LHCN-M2 (cell line): ENCODE measurements at places on chromosomes 11 and 22. TPM values are rescaled to one million over a fixed set of nuclear protein-coding genes. Genes with fewer than 3 reads are reported as not detected.

- DNase-seq = no peak
Measured at GRCh38 chr22:49582678-49583077, 245.0 kb downstream of the BRD1 start.

DNA sequence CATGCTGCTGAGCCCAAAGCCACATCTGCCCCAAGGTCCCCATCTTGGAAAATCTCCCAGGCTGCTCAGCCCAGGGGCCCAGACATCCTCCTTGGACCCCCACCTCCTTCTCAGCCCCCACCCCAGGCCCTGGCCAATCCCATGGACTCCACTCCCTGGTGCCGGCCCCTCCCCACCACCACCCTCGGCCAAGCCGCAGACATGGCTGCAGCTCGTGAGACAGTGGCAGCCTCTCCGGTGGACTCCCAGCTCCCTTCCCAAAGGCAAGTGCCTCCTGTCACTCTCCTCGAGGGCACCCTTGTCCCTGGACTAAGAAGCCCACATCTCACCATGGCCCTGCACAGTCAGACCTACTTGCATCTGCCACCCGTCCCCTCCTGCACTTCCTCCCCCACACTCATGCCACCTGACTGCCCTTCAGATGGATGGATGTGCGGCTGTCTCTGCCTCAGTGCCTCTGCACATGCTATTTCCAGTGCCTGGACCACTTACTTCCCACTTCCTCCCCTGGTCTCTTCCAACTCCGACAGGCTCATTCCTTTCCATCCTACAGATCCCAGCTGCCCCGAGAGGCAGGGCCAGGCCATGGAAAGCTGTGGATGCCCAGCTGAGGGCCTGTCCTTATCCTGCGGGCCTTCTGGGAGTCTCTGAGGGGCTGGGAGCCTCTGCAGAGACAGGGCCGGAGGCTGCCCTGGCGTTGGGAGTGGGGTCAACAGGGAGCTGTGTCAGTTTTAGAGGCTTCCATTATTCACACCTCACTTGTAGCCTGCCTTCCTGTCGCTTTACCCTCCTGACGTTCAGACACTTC lies 25.5 kb upstream of the RFPL3 start:
- no peak for DNase-seq

DNA sequence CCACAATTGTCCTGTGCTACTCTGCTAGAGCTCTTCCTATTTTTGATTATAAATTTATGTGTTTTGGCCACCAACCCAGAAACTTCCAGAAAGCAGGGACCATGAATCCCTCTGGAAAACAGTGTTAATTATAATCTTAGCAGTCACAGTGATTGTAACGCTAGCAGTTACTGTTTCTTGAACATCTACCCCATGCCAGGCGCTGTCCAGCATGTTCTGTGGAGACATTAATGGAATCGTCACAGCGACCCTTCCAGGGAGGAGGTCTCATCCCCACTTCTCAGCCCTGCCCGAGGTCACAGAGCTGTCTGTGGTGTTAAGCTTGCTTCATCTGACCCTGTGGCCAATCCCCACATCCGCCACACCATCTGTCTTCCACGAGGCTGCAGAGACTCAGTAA lies 13.9 kb upstream of the PNPLA5 start:
- no peak for DNase-seq

The SRPRA gene
- total RNA-seq = 121 and 127 TPM in 2 replicates

GRCh38 chr22:24413271-24413670 lies 14.1 kb upstream of the ADORA2A start:
- no peak for DNase-seq

DNA sequence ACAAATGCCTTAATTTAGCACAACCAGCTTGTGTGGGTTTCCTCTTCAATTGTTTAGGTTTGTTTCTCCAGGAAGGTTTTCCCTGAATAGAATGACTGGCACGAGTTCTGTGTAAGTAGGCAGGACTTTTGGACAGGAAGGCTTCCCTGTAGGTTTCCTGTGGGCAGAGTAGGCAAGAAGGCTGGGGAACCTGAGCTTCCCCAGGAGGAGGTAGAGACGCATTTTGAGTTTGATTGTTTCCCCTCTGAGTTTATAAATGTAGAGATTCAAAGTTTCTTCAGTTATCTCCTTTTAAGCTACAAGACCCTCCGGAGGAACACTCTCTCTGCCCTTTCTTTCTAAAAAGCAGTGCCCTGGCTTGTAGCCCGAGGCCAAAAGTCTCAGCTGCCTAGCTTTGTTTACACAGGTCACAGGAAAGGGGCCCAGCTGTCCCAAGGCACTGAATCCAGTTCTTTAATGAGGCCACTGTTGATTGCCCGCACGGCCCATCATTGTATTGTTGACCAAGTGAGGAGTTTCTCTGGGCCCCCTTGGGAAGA lies 66.6 kb upstream of the RDX start:
- DNase-seq = peak; percentile 57

The MICALL1 gene
- total RNA-seq = 52.0 and 54.6 TPM in 2 replicates

DNA sequence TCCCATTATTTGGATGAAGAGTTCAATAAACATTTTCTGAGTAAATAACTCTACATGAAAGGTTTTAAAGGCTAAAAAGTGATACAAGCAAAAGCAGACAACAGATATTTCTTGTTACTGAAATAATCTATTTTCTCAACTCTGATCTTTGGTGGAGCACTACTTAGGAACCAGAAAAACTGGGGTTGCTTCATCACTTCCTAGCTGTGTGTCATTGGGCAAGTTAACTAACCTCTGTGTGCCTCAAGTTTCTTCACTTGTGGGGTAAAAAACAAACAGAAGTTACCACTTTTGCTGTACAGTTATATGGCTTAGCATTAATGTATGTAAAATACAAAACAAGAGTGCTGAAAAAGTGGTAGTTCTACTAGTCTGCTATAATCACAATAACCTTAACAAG lies 5.6 kb downstream of the MAPK1 start:
- no peak for DNase-seq

The RANBP1 gene
- 843 and 851 TPM in 2 replicates for total RNA-seq

The RSF1 gene
- total RNA-seq = 19.5 and 48.9 TPM in 2 replicates

The TTC28 gene
- total RNA-seq = 7.1 and 8.0 TPM in 2 replicates

GRCh38 chr11:64609436-64610047 lies 18.5 kb downstream of the SLC22A12 start:
- DNase-seq = peak; percentile 14

- DNase-seq = no peak
Measured at GRCh38 chr11:60235321-60235720, 7.6 kb downstream of the MS4A4E start.

DNA sequence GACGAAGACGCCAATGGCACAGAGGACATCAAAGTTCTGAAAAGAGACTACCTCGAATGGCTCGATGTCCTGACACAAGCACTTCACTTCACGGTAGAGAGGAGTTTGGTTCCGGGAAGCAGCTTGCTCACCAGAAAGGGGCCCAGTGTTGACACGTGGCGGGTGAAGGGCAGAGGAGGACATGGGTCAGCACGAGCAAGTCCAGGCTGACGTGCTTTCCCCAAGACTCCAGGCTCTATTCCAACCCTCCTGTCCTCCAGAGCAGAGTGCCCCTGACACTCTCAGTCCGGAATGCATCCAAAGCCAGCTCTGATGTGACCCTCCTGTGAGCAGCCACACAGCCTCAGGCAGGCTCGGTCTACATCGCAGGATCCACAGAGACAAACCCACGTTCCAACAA lies 77.5 kb upstream of the BID start:
- DNase-seq = no peak

- no peak for DNase-seq
Measured at GRCh38 chr22:23557036-23557435, 23.1 kb downstream of the IGLL1 start.

GRCh38 chr11:10779086-10779485 lies 28.0 kb downstream of the CTR9 start:
- no peak for DNase-seq

- DNase-seq = no peak
Measured at GRCh38 chr11:98512938-98513337, 507.8 kb upstream of the CNTN5 start.

DNA sequence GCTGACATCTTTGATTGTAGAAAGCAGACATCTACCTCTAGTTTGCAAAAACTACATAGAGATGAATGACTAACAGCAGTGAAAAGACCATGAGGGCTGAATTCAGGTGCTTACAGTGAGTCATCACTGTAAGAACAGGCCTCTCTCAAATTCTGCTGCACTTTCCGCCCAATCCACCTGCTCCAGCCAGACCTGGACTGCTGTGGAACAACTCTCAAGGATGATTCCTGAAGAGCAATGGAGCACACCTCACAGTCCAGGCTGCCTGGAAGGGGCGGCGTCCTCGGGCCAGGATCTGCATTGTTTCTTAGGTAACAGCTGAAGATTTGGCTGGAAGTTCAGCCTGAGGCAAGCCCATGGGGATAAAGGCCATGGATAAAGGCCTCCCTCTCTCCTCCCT lies 15.1 kb downstream of the APOL2 start:
- DNase-seq = no peak

The PATE2 gene
- total RNA-seq = not detected in 2 replicates

GRCh38 chr22:41801886-41802285 lies 1.4 kb downstream of the CCDC134 start:
- DNase-seq = no peak

DNA sequence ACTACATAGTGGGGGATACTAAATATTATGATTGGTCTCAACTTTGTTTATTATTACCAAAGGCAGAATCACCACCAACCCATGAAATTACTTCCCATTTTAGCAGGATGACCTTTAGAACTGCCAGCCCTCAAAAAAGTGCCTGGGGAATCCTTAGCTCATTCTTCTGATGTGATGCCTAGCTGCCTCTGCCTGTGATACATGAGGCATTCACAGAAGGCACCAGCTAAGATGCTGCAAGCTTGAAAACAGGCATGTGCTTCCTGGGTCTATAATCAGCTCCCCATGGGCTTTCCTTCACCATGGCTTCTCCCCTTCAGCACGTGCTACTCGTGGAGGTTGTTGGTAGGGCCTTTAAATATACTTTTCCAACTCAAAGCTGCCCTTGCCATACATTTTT lies 50.4 kb upstream of the ARHGAP20 start:
- peak; percentile 73 for DNase-seq

DNA sequence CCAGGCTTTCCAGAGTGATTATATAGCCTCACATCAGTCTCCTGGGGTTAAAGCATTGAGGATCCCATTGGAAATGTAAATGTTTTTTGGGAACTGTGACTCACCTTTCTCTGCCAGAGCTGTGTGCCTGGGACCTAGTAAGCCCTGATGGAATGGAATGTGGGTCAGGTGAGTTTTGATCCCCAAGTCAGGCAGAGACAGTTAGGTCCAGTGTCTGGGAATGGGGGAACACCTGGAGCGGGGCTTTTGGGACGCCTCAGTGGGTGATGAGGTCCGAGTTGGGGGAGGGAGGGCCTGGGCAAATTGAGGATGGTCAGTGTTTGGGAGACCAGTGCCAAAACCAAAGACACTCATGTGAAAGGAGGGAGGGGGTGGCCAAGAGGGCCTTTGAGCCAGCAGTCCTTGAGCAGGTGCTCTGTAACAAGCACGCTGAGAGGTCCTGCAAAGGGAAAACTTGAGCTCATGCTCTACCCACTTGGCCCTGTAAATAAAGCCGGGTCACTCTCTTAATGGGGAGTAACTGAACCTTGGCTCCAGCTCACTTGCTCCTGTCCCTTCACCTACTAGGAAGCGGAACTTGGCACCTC lies 104.7 kb downstream of the NAV2 start:
- no peak for DNase-seq

The SCUBE1 gene
- not detected in 2 replicates for total RNA-seq

DNA sequence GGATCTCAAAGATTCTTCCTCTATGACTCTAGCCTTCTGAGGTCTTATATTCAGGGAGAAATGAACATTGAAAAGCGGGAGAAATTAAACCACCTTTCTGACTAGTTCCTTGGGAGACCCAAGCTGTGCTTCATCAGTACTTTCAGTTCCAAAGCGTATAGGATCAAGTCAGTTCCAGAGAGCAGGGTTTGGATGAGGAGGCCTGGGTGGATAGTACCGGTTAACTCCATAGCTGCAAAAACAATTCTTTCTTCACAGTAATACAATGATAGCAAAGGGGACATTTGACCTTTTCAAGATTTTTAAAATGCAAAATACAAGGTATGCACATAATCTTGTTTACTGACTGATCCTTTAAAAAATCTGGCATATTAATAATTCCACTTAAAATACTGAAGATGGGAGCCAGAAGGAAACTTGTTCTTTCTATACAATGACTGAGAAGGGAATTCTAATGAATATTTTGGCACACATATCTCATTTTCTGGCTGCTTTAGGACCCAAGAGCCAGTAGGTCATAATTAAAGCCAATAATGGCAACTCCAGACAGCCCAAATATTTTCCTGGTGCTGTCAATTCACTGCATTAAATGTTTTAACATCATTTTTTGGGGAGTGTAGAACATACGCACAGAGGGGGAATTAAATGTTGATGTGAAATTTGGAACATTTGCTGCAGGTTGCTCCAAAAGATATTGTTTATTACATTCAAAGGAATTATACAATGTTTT lies 16.0 kb downstream of the ADM start:
- no peak for DNase-seq

GRCh38 chr11:33001751-33002542 lies 13.7 kb upstream of the DEPDC7 start:
- no peak for DNase-seq

The APOL5 gene
- total RNA-seq = not detected in 2 replicates

- DNase-seq = no peak
Measured at GRCh38 chr11:33027846-33028536, 11.4 kb upstream of the TCP11L1 start.

- DNase-seq = no peak
Measured at GRCh38 chr11:121281698-121282097, 10.9 kb upstream of the SC5D start.

DNA sequence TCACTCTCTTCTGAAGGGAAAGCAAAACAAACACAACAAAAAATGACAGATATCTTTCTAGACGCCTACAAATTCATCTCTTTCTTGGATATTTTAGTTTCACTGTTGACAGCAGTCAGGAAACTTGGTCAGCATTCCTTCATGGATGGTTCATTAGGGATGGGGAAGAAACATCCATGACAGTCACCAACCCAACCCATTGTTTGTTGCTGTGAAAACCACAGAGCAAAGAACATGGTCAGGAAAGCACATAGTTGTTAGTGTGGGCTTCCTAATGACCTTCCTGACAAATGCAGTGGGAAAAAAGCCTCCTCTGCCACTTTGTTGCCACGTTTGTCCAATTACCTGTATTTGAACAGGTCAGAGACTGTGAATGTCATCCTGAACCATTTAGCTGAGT lies 139.8 kb upstream of the SNX19 start:
- peak; percentile 21 for DNase-seq

The OLFML1 gene
- not detected in 2 replicates for total RNA-seq

The WNT11 gene
- total RNA-seq = 0.06 TPM in 1 of 2 replicates, not detected in the other

- DNase-seq = peak; percentile 11
Measured at GRCh38 chr22:44020981-44021380, 3.1 kb upstream of the PARVB start.

- DNase-seq = no peak
Measured at GRCh38 chr11:72004515-72005346, 6.0 kb downstream of the IL18BP start.

DNA sequence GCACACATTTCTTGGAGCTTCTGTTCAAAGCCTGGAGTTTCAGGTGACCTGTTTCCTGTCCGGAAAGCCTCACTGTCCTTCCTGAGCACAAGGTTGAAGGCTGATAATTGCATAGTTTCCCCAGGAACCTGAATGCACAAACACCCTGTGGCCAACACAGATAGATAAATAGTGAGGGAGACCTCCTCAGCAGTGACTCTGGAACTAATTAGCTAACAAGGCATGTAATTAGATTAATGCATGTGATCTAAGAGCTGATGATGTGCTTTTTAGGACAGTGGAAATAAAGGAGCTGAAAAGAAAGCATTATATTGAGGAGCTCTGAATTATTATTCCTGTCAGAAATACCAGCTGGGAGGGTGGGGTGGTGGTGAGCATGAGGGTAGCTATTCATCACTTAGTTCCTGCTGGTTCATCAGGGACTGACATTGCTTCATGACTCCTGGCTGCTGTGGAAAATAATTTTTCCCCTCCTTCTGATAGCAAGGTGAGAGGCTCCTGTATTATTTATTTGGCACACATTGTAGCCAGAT lies 101.1 kb downstream of the NELL1 start:
- no peak for DNase-seq
